Epithelial cell of alveolus of lung (primary cell): ENCODE measurements at places on chromosomes 5 and 9. TPM values are rescaled to one million over a fixed set of nuclear protein-coding genes. Genes with fewer than 3 reads are reported as not detected.

Gene TIMD4
- not detected in 2 replicates for total RNA-seq

Gene SPATA31C1
- not detected in 2 replicates for total RNA-seq

Gene ATP6V0E1
- 95.8 and 185 TPM in 2 replicates for total RNA-seq

Gene NMUR2
- total RNA-seq, result 0.24 TPM in 1 of 2 replicates, not detected in the other

Gene LCN2
- 1.8 TPM in 1 of 2 replicates, not detected in the other for total RNA-seq

Gene DOK3
- 0.91 and 1.5 TPM in 2 replicates for total RNA-seq

Gene HEMGN
- not detected in 2 replicates for total RNA-seq

Gene CBY3
- not detected in 2 replicates for total RNA-seq

Gene DMRT3
- not detected in 2 replicates for total RNA-seq

Gene GKAP1
- total RNA-seq, result 0.39 and 3.9 TPM in 2 replicates

Gene PALM2AKAP2
- 11.9 and 16.3 TPM in 2 replicates for total RNA-seq

Gene INSL4
- not detected in 2 replicates for total RNA-seq

Gene CMBL
- 6.9 and 19.3 TPM in 2 replicates for total RNA-seq

Gene ADRA1B
- total RNA-seq, result 1.1 and 2.2 TPM in 2 replicates

Gene SLC27A6
- 1.6 and 1.8 TPM in 2 replicates for total RNA-seq

Gene SPINK13
- total RNA-seq, result not detected in 2 replicates

Gene SLC6A19
- total RNA-seq, result not detected in 2 replicates

Gene PCDHGB2
- total RNA-seq, result 0.39 and 3.0 TPM in 2 replicates

Gene GPX3
- total RNA-seq, result 5.7 and 35.0 TPM in 2 replicates

Gene TRIM14
- 4.2 and 14.6 TPM in 2 replicates for total RNA-seq

Gene GLRA1
- not detected in 2 replicates for total RNA-seq

Gene FOXD4L6
- total RNA-seq, result 1.4 TPM in 1 of 2 replicates, not detected in the other

Gene CA9
- 6.7 and 52.0 TPM in 2 replicates for total RNA-seq

Gene FOXD4L5
- not detected in 2 replicates for total RNA-seq

Gene CPLANE1
- total RNA-seq, result 7.8 and 15.8 TPM in 2 replicates

Gene CARTPT
- total RNA-seq, result not detected in 2 replicates

Gene FBXL17
- total RNA-seq, result 8.7 and 13.3 TPM in 2 replicates

Gene RAD1
- total RNA-seq, result 27.9 and 36.6 TPM in 2 replicates

Gene IL13
- not detected in 2 replicates for total RNA-seq

Gene GADD45G
- total RNA-seq, result 1.8 and 6.5 TPM in 2 replicates

Gene ADAMTSL1
- total RNA-seq, result 1.0 and 17.2 TPM in 2 replicates

Gene PKD2L2
- not detected in 2 replicates for total RNA-seq

Gene MZB1
- not detected in 2 replicates for total RNA-seq

Gene ST6GALNAC4
- 33.8 and 56.2 TPM in 2 replicates for total RNA-seq

Gene PCDHGA12
- 10.2 and 17.4 TPM in 2 replicates for total RNA-seq

Gene EQTN
- not detected in 2 replicates for total RNA-seq

Gene PDGFRB
- total RNA-seq, result 102 and 136 TPM in 2 replicates

Gene SHISAL2B
- 4.3 TPM in 1 of 2 replicates, not detected in the other for total RNA-seq

Gene NAIP
- total RNA-seq, result 0.78 and 4.2 TPM in 2 replicates

Gene NUDT2
- total RNA-seq, result 27.1 and 46.0 TPM in 2 replicates

Gene CCL27
- total RNA-seq, result 0.39 TPM in 1 of 2 replicates, not detected in the other

Gene PTPN3
- 1.2 and 3.0 TPM in 2 replicates for total RNA-seq

Gene ST8SIA4
- total RNA-seq, result 3.1 and 4.1 TPM in 2 replicates

Gene PFN3
- total RNA-seq, result not detected in 2 replicates
